DMS 273 treated with DMSO at 0.1 percent for 48 hours (cell line): ENCODE measurements at places on chromosomes 2 and 18.

DNA sequence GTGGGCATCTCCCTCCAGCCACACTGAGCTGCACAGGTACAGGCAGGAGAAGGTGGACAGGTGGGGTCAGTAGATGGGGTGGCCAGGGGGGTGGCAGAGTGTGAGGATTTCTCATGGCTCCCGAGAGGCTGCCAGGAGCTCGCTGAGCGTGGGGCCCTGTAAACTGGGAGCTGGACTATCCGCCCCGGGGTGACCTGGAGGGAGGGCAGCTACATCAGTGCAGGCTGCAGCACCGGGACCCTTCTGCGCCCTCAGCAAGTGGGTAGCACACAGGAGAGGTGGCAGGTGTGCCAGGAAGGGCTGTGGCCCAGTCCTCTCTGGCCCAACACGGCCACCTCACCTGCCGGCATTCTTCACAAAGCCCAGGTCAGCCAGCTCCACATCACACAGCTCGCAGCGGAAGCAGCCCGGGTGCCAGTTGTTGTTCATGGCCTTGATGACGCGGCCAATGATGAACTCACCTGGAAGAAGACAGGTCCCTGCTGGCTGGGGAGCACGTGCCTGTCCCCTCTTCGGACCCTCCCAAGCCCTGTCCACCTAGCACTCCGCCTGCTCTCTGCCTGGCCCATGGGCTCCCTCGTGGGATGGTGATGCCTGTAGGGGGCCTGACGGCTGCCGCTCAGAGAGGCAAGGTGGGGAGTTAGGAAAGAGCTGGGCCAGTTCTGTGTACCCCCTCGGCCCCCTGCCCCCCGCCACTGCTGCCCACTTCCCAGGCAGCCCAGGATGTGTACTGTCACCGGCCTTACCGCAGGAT, 8.3 kb downstream of the GPR17 start:
- no peak for DNase-seq

DNA sequence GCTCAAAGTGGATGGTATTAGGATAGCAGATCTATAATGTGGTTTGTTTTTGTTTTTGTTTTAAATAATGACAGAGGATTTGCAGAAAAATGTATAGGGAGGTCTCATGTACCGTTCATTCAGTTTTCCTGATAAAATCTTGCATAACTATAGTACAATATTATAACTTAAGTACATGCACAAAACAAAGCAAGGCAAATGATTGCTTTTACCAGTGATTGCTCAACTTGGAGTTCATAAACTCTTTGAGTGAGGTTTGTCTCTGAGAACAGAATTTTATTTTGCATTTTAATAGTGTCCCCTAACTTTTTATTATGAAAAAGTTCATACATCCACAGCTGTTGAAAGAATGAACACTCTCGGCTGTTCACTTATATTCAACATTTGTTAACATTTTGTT, 96.6 kb downstream of the MAP4K4 start:
- no peak for DNase-seq

DNA sequence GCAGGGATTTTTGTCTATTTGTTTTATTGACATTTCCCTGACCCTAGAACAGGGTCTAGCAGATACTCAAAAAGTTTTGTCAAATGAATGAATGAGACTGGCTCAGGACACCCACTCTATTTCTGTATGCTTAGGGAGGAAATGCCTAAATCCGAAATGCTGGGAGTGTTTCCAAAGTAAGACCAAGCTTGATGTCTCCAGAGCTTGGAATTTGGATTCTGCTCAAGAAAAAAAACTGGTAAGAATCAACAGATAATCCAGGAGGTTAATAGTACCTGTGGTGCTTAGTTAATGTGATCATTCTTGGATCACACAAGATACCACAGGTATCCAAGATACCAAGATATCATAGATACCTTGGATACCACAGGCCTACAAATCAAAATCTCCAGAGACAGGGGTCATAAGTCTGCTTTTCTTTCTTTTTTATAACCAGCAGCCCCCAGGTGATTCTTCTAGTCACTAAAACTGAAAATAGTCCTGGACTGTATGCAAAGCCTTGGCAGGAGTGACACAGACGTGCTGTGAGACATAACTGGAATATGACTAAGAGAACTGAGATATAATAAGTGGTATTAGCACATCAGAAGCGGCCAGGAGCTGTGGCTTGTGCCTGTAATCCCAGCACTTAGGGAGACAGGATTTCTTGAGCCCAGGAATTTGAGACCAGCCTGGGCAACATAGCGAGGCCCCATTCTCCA, 39.9 kb upstream of the SP3 start:
- DNase-seq = no peak

GRCh38 chr2:85342156-85342555, 12.2 kb downstream of the RETSAT start:
- DNase-seq = no peak

DNA sequence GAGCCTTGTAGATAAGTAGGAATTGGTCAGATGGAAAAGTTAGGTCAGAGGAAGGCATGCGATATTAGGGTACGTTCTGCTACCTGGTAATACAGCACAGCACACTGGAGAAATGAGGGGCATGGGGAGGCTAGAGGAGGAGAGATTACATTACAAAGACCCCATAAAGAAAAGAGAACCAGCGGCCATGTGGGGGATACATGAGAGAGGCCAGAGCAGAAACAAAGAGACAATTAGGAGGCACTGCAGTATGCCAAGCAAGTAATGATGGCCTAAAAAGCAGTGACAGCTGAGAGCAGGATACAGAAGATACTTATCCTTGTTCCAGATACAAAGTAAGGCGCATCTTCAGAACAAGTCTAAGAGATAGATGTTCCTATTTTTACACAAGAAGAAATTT, 40.0 kb downstream of the TXNL1 start:
- DNase-seq = no peak

DNA sequence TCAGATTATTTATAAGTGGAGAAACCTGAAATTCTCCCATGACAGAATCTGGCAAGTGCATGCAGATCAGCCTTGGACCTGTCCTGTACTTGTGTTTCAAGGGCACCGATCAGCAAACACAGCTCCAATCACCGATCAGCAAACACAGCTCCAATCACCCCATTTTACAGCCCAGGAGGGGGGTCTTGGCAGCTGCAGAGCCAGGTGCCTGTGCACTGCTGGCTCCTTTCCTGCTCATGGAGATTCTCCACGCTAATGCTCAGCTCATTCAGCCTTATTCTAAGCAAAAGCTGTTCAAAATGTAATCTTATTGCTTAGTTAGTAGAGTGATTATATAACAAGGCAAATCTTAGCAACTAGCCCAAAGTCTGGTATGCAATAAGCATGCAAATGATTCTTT, 623.1 kb upstream of the HS6ST1 start:
- DNase-seq = no peak

DNA sequence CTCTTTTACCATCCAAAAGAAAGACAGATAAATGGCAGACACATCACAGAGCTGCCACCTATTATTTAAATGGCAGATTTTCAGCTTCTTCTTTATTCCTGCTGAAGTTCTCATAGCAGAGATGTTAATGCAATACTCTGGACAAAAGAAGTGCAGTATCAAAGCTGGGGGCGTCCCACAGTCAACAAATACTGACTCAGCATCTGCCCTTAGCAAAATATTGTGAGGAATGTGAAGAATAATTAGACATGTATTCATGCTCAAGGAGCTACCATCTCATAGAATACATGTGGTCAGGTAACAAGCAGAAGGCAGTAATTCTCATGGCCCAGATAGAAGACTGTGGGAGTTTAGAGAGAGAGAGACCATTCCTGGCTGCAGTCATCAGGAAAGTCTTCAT, 108.0 kb upstream of the TANK start:
- DNase-seq = no peak

- no peak for DNase-seq
These were observed 48.7 kb downstream of the COA5 start for GRCh38 chr2:98559581-98559980.

DNA sequence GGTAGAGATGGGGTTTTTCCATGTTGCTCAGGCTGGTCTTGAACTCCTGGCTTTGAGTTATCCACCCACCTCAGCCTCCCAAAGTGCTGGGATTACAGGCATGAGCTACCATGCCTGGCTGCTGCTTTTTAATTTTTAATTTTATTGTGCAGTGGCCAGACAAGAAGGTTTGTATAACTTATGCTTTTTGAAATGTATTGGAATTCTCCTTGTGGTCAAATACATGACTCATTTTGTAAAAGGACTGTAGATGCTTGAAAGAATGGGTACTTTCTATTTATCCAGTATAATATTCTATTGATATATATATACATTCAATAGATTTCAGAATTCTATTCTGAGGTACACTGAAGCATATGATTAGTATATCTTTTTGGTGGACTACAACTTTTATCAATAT, 82.6 kb upstream of the ST3GAL5 start:
- no peak for DNase-seq

DNA sequence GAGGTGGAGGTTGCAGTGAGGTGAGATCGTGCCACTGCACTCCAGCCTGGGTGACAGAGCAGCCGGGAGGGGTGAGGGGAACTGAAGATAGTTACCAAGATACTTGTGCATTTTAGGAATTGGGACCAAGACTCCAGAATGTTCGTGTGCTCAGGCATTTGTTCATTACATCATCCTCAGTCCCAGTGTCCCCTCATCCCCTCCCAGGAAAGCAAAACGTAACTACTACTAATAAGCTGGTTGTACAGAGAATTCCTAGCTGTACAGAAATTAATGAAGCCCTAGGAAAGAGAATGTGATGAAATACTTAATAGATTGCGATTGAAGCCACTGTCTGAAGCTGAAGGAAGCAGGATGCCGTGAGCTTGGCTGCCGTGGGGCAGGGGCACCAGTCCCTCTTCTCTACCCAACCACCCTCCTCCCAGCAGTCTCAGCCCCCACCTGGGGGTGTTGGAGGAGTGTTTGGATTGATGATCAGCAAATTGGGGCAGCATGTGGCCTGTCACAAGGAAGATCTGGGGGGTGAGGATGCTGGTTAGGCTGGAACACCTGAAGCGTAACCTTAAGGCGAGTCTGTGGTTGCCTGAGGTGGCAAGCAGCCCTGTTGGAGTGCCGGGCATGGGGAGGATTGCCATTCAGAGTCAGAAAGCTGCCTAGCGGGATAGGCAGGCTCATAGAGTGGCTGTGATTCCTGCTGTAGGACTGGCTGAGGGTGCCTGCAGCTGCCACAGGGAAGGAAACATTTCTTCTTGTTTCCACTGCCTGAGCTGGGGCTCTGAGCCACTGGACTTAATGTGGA, 140.9 kb downstream of the SH3RF3 start:
- no peak for DNase-seq

DNA sequence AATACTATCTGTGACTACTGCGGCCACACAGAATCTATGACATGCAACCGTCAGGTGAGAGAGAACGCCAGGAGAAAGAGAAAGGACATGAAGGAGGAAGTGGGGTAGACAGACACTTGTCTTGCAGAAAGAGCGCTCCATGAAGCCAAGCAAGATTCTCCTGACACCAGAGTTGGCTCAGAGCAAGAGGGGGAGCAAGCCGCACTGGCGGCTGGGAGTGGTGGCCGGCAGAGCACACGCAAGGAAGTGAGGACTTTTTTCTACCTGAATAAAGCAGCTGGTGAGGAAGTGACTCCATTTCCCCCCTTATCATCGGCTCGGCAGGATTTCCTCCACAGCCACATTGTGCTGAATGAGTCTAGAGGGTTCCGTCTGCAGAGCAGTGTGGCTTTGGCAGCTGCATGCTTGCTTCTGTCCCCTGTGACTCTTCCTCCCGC, 181.6 kb downstream of the BCL2 start:
- DNase-seq = no peak

- no peak for DNase-seq
These were observed 41.4 kb upstream of the GPR75 start for GRCh38 chr2:53901192-53901591.

GRCh38 chr2:207935991-207936370, 89.3 kb downstream of the PLEKHM3 start:
- no peak for DNase-seq

DNA sequence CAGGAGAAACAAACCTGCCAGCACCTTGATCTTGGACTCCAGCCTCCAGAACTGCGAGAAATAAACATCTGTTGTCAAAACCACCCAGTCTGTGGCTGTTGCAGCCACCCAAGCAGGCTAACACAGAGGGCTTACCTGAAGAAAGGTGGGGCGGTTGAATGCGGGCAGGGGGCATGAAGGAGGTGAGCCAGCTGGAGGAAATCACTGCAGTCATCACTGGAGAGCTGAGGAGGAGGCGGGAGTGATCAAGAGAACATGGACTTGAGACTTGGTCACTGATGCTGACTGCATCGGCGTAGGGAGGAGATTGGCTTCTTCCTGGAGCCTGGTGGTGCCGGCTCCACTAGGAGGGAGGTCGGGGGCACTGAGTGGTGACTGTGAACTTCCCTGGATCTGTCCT, 14.6 kb upstream of the ARMC9 start:
- no peak for DNase-seq

DNA sequence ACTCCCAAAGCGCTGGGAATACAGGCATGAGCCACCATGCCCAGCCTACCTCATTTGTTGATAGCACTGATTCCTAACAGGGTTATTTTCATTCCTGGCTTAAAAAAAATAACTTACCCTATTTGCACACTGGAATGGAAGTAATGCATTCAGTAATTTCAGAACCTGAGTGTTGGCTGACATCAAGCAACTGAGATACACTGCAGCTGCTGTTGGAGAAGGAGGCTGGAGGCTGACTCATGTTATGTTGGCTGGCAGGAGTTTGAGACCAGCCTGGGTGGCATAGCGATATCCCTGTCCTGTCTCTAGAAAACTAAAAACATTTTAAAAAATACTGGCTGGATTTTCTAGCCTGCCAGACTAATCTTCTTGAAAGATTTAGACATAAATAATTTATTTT, 385.1 kb upstream of the MEX3C start:
- no peak for DNase-seq

GRCh38 chr2:15643791-15644585, 52.3 kb downstream of the DDX1 start:
- no peak for DNase-seq

- DNase-seq = no peak
These were observed 47.2 kb upstream of the UBE2F start for GRCh38 chr2:237919593-237919992.

DNA sequence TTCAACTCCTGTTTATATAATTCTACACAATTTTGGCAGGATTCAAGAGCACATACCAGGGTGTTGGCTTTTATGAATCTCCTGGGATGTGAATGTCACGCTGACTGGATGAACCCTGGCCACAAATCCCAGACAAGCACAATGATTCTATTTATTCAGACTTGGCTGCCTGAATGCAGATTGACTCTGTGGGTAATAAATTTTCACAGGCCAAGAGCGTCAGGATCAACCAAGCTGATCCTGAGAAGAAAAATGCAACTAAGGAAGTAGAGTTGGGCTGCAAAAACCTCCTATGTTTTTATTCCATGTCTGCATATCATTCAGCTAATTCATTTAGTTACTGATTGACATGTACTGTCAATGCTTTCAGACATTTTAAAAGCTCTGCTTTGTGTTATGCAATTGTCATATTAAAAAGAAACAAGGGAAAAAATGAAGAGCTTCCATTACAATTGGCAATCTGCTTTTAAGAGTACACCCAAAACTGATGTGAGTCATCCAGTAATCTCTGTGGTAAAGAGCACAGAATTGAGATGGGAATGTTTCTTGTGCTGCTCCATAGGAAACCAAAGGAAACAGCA, 173.0 kb upstream of the REV1 start:
- no peak for DNase-seq

DNA sequence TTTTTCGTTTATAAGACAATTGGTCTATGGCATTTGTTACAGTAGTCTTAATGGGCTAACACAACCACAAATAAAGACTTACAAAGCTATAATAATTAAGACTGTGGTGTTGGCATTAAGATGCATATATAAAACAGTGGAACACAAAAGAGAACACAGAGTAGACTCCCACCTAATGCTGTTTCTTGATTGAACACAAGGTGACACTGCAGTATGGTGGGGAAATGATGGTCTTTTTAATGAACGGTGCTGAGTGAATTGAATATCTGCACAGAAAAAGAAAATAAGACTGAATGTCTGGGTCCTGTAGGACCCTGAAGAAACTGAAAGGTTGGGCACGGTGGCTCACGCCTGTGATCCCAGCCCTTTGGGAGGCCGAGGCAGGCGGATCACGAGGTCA, 1136.6 kb upstream of the NXPH2 start:
- no peak for DNase-seq
